ENCODE measurements at places on chromosomes 4 and X.
A peak's percentile ranks its signal among the peaks of the same experiment; 100 is the strongest.

- no peak for DNase-seq
Measured at GRCh38 chrX:29397506-29397905, 810.3 kb downstream of the IL1RAPL1 start.

DNA sequence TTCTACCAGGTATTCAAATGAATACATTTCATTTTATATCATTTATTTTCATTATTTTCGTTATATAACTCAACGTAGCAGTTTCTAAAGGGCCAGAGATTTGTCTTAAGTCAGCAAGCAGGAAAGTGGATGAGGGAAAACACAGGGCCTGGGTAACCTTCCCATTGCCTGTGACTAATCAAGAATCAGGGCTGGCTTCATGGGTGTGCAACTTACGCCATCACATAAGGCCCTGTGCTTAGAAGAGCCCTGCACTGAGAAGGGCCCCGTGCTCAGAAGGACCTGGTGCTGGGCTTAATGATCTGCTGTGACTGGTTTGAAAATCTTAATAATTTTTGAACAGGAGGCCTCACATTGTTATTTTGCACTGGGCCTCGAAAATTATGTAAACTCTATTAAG, 65.4 kb upstream of the FAM9C start:
- DNase-seq: no peak

DNA sequence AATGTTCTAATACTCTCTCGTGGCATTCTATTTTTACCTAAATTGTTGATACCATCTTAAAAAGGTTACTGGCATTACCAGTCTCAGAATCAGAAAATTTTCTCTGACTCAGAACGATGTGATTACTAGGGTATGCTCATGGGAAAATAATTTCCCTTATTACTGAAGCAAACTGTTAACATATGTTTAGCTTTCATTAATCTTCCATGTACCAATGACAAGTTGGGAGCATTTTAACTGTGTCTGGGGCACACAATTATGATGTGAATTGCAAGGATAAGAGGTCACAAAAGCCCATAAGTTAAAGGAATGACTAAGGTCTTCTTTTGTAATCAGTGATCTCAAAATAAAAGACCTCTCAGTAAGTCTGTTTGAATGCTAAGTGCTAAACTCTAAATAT, 1254.6 kb downstream of the PCDH18 start:
- no peak for DNase-seq

DNA sequence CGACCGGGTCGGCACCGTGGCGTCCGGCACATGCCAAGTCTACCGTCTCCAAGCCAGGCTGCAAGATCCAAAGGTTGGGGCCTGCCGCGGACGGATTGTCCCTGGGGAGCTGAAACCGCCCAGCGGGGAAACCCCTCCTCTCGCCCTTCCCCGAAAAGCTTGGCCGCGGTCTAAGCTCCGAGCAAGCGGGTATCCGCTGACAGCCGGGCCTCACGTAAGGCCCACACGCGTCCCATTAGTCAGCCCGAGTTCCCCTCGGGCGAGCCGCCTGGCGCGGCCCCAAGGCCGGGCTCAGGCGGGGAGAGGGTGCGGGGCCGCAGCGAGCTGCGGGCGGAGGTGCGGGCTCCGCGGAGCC, 6.8 kb upstream of the BCOR start:
- DNase-seq: no peak

- DNase-seq: no peak
Measured at GRCh38 chr4:150139297-150139865, 61.1 kb downstream of the DCLK2 start.

- no peak for DNase-seq
Measured at GRCh38 chr4:180134091-180134866, 2108.9 kb upstream of the TENM3 start.

GRCh38 chrX:69264158-69264581, 98.9 kb upstream of the PJA1 start:
- DNase-seq: no peak

- DNase-seq: peak; percentile 65
Measured at GRCh38 chrX:47629419-47630200, at the start of gene CFP. Gene CFP, minus strand, starts transcription at chrX:47629930. Its CDS starts 86 bp downstream, at chrX:47629844.

GRCh38 chr4:138645289-138645688, 370.3 kb upstream of the NOCT start:
- no peak for DNase-seq
